ENCODE measurements at places on chromosomes 2 and 18.

- DNase-seq: no peak
These were observed 2165.0 kb upstream of the CELF4 start for GRCh38 chr18:39730606-39731005.

GRCh38 chr18:50935493-50936191, 32.2 kb upstream of the ELAC1 start:
- DNase-seq: no peak

DNA sequence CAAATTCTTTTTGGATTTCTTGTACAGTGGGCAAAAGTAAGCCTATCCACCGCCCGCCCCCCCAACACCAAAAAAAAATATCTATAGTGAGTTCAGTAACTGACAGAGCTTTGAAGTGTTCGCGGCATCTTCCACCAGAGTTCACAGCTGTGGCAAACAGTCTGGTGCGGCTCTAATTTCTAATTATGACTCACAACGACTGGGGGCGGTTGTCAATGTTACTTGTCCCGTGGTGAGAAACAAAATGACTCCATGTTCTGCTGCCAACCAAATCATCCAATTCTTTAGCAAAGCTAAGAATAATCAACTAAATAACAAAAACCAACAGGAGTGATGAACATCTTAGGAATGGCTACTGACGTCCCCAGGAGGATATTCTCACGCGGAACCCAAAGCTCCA, 392.5 kb upstream of the SALL3 start:
- no peak for DNase-seq

GRCh38 chr2:3260959-3261358, 116.7 kb downstream of the EIPR1 start:
- DNase-seq: no peak

DNA sequence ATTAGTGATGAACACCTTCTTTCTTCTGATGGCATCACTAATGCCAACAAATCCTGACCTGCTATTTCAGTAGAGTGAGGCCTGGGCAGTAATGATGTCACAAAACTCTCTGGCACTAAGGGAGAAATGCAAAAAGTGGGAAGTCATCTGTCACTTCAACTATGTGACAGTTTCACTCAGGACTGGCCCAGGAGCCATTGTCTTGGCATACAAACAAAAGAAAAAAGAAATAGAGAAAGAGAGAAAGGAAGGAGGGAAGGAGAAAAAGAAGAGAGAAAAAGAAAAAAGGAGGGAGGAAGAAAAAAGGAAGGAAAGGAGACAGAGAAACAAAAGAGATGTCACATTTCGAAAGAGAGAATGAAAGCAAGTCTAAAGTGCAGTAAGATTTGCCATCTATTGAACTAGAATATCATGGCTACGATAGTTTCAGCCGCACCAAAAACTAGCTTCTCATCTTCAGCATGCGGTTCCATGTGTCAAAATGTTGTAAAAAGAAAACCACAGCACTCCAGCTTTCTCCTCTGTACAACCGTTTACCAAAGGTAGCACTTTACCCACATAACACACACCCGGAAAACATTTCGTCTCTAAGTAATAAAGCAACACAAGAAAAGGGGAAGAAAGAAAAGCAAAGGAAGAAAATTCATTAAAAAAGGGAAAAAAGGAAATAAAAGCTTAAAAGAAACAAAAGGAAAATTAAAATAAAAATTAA, 50.1 kb downstream of the CD226 start:
- DNase-seq: peak; percentile 6

GRCh38 chr2:239236043-239236807, 164.6 kb downstream of the HDAC4 start:
- DNase-seq: no peak

DNA sequence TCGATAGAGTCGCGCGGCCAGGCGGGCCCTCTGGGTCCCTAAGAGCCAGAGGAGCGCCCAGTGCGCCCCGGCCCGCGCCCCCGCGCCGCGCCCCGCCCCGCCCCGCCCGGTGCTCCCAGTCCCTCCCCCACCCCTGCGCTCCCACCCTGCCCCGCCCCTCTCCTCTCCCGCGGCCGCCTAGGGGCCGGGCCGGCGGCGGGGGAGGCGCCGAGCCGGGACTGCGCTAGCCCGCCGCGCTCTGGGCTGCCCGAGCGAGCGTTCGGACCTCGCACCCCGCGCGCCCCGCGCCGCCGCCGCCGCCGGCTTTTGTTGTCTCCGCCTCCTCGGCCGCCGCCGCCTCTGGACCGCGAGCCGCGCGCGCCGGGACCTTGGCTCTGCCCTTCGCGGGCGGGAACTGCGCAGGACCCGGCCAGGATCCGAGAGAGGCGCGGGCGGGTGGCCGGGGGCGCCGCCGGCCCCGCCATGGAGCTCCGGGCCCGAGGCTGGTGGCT, at the start of gene GPC1:
GPC1 (plus strand) TSS at position 207 of the 491 bp plus-strand sequence; CDS start at position 463, 256 bp downstream.
- DNase-seq: peak; percentile 45

GRCh38 chr2:2694746-2695145, 363.7 kb upstream of the MYT1L start:
- DNase-seq: peak; percentile 58

GRCh38 chr18:56468396-56468795, 170.0 kb downstream of the TXNL1 start:
- DNase-seq: peak; percentile 76

DNA sequence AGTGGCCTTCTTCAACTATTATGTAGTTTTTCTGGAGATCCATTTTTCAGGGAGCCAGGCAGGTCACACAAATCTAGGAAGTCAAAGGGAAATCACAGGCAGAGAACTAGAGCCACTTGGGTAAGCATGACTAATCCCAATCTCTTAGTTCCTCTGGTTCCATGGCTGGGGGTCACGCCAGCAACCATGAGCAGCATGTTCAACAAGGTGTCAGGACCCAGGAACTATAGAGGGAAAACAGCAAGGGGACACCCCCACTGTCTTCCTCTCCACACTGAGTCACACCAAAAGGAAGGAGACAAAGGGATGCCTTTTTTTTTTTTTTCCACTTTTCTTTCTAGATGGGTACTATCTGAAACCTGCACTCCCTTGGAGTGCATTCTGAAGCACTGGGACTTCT, 250.9 kb downstream of the OTX1 start:
- no peak for DNase-seq

GRCh38 chr2:238879043-238879442, 31.2 kb downstream of the TWIST2 start:
- DNase-seq: no peak

GRCh38 chr2:235616885-235617284, 123.0 kb downstream of the AGAP1 start:
- DNase-seq: no peak

DNA sequence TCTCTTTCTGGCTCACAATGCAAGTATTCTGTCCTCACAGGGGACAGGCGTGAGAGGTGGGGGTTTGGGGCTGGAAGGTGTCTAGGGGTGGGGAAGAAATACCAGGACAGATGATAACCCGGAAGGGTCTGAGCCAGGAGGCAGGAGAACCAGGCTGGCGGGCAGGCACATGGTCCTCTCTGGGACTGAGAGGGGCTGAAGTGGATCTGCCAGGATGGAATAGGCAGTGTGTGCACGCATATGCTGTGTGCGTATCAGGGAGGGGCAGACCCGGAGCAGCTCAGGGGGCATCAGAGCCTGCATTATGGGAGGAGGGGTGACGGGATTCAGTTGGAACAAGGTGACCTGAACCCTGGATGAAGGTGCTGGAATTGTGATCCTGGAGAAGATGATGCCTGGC, 157.3 kb downstream of the DYSF start:
- DNase-seq: no peak

- no peak for DNase-seq
These were observed 444.3 kb upstream of the GCFC2 start for GRCh38 chr2:76154981-76155380.

GRCh38 chr2:206260188-206261012, 14.1 kb upstream of the ZDBF2 start:
- DNase-seq: peak; percentile 11

DNA sequence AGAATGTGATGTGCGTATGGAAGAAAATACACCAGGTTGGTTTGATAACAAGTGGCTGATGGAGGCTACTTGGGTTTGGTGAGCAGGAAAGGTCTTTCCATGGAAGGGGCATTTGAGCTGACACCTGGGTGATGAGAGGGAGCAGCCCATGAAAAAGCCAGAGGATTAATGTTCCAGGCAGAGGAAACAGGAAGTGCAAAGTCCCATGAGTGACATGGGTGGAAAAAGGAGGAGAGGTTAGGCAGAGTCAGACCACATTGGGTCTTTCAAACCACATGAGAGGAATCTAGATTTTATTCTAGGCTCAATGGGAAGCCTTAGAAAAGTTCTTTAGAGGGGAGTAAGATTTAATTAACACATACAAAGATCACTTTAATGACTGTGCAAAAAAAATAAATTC, 195.7 kb downstream of the LRATD1 start:
- DNase-seq: no peak

DNA sequence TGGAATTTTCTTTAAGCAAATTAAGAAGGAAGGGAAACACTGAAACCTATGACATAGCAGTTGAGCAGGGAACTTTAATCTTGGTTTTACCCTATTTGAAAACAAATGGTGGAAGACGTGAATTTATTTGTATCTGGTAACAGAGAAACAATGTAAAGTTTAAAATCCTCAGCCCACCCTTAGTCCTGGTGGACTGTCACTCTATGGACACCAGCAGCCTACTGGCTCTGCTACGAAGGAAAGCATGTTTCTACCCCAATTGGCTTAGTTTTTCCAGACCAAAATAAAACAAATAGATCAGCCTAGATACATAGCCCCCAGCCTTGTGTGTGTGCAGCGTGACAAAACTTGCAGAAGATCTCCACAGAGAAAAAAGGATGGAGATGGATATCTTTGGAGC, 7.4 kb downstream of the ZEB2 start:
- no peak for DNase-seq

- DNase-seq: no peak
These were observed 213.1 kb downstream of the MYO3B start for GRCh38 chr2:170391018-170391417.

DNA sequence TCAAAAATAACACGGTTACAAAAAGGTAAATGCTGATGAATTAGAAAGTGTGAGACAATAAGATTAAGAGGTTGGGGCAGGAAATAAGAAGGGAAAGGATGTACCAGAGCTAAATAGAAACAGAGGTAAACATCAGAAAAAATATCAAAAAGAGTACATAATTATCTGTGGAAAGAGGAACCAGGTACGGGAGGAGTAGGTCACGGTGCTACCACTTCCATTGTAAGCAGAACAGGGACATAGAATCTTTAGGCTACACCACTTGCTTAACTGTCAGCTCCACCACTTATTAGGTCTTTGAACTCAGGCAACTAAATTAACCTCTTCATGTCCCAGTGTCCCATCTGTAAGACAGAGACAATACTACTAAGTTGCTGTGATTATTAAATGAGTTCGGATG, 350.3 kb downstream of the LRATD1 start:
- DNase-seq: no peak

DNA sequence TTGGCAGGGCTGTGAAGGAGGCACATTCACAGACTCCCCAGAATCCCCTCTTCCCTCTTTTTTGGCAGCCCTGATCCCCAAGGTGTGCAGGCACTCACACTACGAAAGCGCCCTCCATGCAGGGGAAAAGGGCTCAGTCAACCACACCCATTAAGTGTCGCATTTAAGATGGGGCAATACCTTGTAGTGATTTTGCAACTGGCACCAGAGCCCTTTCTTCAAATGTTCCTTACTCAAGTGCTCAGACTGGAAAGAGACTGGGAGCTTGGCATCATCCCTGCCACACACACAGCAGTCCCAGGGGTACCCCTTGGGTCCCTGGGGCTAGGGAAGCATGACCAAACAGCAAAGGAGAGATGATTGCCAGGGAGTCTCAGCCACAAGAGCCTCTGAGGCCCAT, 190.1 kb downstream of the HAUS1 start:
- DNase-seq: peak; percentile 5

- no peak for DNase-seq
These were observed 5.0 kb downstream of the SFTPB start for GRCh38 chr2:85662899-85663593.

DNA sequence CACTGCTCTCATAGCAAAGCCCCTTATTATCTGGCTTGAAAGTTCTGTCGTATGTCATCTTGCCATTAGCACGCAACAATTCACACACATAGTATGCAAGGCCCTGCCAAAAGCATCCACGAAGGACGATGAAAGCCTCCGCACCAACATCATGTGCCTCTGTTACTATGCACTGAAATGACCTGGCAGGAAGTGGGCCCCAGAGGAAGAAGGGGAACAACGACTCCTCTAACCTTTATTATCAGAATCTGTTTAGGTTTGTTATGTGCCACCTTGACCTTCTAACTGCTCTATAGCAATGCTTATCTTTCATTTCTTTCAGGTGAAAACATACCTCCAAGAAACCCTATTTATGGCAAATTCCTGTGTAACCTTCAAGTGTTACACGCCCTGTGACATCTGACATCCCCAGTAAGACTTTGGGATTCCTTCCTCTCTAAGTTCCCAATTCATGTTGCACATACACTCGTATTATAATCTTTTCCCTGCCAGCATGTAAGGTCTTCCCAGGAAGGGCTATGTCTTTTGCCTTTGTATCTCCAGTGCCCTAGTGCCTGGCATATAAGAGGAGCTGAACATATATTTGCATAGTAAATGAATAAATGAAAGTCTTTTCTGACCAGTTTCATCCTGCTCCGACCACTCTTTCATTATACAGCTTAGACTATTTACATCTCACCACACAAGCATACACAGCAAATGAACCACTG, 7.0 kb upstream of the NDUFV2 start:
- peak; percentile 47 for DNase-seq

DNA sequence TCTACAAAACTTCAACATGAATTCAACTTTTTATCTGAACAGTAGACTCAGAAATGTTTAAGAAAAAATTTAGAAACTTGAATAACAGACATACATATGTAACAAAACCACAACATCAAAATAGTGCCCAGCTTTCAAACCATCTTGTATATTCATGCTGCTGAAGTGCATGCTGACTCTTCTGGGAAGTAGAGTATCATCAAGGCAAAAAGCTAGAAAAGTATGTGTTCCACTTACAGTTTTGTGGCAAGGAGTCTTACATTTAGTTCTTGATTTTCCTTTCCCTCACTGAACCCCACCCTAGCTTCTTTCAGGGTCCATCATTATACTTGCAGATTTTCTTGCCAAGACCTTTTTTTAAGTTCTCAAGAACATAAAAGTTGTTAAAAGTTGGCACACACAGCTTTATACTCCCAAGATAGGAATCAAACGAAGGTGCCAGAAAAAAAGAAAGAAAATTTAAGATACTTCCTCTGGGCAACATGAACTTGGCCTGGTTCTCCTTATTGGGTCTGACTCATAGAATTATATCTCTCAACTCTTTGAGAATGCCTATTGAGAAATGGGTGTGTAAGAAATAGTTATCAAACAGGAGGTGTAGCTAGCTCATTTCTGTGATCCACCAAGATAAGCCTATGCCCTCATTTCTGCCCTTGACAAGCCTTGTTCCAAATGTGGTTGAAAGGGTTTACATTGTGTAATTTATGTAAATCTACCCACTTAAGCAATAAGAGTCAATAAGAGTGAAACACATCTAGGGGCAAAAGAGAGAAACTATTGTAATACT, 667.6 kb upstream of the ACVR2A start:
- no peak for DNase-seq

- no peak for DNase-seq
These were observed 13.3 kb downstream of the SERTAD2 start for GRCh38 chr2:64640153-64641044.

- DNase-seq: no peak
These were observed 111.2 kb upstream of the CD226 start for GRCh38 chr18:70058916-70059315.
